ENCODE measurements at places on chromosomes 11 and 22. TPM values are rescaled to one million over a fixed set of nuclear protein-coding genes. Genes with fewer than 3 reads are reported as not detected.

GRCh38 chr11:71223081-71223405 is 29.3 kb downstream of the SHANK2 start:
- no peak for DNase-seq

GRCh38 chr11:57134284-57134683 is 47.5 kb upstream of the LRRC55 start:
- no peak for DNase-seq

- no peak for DNase-seq
Measured at GRCh38 chr11:94568717-94569116, 1.5 kb downstream of the PIWIL4 start.

GRCh38 chr11:98944461-98944860 is 76.3 kb upstream of the CNTN5 start:
- DNase-seq, result no peak

GRCh38 chr22:32696089-32696488 is 105.4 kb upstream of the TIMP3 start:
- DNase-seq, result no peak

- no peak for DNase-seq
Measured at GRCh38 chr11:78363024-78363619, 54.5 kb downstream of the GAB2 start.

GGT1 gene
- total RNA-seq, result 19.7 TPM
